Left ventricle myocardium superior (tissue), 1 donor: ENCODE measurements at places on chromosomes 3 and 15. TPM values are rescaled to one million over a fixed set of nuclear protein-coding genes. Genes with fewer than 3 reads are reported as not detected.

IQCF5 gene
- not detected for total RNA-seq

IL17RE gene
- total RNA-seq = 0.45 TPM

MKRN3 gene
- 0.72 TPM for total RNA-seq

CTXND1 gene
- 3.2 TPM for total RNA-seq

CAMK2N2 gene
- not detected for total RNA-seq

DNA sequence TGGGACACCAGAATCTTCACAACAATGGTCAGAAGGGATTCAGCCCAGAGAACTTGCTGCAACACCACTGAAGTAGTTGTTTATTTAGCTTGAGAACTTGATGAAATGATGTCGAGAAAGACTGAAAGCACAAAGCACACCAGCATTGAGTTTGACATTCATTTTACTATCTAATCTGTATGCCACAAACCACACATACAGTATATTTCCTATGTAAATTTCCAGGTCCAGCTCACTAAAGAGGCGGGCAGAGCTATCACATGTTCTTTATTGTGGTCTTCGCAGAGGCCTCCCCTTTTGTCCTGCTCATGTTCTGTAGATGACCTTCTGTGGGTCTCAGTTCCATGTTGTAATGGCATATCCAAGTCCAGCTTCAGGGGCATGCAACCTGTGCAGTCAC lies 10.4 kb upstream of the FMN1 start:
- DNase-seq = no peak

GRCh38 chr3:27094721-27095120 lies 274.5 kb downstream of the NEK10 start:
- no peak for DNase-seq

DNA sequence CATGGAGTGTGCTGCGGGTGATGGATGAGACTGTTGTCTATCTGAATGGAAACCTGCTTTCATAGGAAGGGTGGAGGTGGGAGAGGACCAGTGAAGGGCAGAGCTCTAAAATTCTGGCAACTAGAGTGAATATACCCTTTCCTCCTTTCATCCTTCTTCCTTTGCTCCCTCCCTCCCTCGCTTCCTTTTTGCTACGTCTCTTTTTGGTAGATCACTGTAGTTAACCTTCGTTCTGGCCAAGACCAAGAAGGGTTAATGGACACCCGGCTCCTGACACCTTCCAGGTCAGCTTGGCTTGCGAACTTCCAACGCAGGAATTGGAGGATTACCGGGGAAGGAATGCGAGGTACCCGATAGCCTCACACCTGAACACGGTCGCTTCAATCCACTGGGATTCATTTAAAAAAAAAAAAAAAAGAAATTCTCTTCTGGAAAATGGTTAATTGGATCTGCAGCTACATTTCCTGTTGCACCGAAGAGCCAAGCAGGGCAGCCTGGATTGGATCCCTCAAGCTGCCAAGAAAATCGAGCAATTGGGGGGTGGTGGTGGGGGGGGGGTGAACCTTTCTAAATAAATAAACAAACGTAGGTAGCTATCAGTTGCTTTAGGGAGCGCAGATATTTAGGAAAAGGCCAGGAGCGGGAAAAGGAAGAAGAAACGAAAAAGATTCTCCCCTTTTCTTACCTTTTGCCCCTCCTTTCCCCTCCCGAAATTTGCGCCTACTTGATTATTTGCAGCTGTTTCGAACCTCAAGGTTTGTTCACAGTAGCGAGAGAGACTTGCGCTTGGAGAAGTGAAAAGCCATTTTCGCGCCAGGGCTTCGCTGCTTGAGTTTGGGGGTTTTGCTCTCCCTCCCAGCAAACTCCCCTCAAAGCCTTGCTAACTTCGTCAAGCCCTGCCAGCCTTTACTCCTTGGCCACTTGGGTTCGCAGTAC lies 9.5 kb upstream of the NR2F2 start:
- no peak for DNase-seq

DNA sequence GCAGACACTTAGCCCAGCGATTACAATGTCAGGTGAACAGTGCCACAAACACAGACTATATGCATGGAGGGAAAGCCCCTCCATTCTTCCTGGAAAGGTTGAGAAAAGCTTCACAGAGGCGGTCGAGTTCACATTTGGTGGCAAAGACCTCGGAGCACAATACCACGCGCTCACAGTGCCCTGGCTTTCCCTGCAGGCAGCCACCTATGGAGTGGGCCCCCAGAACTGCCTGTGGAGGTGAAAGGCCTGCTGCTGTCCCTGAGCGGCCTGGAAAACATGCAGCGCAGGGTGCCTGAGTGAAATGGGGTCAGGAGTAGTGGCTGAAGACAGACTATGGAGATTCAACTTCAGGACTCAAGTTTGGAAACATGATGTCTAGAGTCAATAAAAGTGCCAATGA lies 26.9 kb downstream of the PDIA5 start:
- DNase-seq = no peak

DNA sequence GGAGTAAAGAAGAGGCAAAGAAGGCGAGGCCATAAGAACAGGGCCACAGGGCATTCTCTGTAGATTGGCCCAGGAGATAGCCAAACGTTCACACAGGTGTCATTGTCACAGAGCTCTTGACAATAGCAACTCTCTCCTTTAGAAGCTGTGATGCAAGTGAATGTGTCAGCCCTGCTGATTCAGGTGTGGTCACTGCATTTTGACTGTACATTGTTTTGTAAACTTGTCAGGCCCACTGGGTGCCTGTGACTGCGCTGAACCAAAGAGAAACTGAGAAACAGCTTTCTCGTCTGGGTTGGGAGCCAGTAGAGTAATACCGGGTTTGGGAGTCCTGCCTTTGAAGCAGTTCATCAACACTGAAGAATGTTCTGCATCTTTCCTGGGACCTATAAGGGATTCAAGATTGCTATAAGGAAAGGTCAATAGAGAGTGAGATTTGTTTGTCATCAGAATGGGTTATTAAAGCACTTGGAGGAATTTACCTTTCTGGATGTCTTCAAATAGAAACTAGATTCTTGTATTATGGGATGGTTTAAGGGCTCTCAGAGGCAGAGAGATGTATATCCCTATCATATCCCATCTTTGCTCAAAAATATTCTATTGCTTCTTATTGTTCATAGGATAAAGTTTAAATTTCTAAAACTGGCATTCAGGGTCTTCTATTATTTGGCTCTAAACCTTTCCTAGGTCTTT lies 45.4 kb downstream of the TMEM45A start:
- DNase-seq = no peak

- no peak for DNase-seq
Measured at GRCh38 chr3:28743831-28744230, 395.2 kb upstream of the AZI2 start.

GRCh38 chr3:123953735-123954134 lies 7.3 kb downstream of the CCDC14 start:
- no peak for DNase-seq

DNA sequence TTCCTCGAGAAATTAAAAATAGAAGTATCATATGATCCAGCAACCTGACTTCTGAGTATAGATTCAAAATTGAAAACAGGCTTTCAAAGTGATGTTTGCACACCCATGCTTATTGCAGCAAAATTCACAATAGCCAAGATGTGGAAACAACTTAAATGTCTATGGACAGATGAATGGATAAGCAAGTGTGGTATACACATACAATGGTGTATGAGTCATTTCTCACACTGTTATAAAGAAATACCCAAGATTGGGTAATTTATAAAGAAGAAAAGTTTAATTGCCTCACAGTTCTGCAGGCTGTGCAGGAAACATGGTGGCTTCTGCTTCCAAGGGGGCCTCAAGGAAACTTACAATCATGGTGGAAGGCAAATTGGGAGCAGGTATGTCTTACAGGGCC lies 100.8 kb downstream of the KLF13 start:
- DNase-seq = no peak

DNA sequence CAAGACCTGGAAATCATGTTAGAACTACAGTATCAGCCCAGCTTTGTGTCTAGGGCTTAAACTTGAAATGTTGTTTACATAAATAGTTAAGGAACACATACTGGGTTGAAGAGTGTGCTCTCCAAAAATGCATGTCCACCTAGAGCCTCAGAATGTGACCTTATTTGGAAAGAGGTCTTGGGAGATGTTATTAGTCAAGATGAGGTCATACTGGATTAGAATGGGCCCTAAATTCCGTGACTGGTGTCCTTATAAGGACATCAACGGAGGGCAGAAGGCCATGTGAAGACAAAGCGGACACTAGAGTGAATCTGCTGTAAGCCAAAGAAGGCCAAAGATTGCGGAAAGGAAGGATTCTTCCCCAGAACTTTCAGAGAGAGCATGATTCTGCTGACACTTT lies 759.2 kb upstream of the CFAP20DC start:
- DNase-seq = no peak
